ENCODE measurements at places on chromosomes 7 and 10. TPM values are rescaled to one million over a fixed set of nuclear protein-coding genes. Genes with fewer than 3 reads are reported as not detected.

DNA sequence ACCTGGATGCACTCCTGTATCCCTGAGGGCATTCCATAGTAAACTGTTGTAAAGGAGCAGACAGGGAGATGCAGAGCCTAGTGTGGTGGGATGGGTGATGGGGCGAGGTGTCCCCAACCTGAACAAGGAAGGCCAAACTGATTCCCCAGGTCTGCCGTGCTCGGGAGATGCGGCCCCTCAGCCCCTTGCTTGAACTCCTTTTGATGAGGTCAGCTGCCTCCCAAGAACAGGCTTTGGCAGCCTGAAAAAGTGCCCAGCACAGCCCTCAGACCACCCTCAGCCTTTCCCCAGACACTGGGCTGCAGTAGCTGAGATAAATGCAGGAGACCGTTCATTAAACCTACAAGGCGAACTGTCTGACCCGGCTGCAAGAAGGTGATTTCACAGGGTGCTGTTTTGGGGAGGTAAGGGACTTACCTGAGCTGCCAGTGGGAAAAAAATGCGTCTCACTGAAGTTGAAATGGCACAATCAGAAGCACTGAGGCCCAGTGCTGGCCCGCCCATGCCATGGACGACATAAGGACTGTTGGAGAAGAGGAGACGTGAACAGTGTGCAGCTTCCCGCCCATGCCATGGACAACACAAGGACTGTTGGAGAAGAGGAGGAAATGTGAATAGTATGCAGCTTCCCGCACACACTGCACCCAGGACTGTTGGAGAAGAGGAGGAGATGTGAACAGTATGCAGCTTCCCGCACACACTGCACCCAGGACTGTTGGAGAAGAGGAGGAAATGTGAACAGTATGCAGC is 148.4 kb upstream of the FAM20C start:
- no peaks in the 10 kb centered on the region for H3K4me1 ChIP-seq
- H3K36me3 ChIP-seq = no peaks in the 10 kb centered on the region
- H3K27ac ChIP-seq = no peak overlapping the region

DNA sequence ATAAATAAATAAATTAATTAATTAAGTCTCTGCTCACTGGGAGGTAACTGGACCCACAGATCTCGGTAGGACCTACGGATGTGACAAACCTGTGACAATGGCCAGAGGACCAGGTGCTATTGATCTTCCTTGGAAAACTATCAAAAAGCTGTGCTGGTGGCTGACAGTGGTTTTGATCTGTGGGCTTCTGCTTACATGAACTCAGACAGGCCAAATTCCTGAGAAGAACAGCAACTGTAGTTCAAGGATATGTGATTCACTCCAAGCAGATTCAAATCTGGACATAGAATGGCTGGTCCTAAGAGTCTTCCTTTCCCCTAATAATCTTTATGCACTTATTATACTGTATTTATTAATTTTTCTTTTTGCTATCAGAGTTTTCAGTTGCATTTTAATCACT is 80.0 kb downstream of the ATXN7L1 start:
- H3K4me1 ChIP-seq = peaks cover 40% of the 10 kb centered on the region
- no peak for DNase-seq
- no peak overlapping the region for H3K27ac ChIP-seq
- H3K36me3 ChIP-seq = no peaks in the 10 kb centered on the region
- no peaks in the 10 kb centered on the region for H3K27me3 ChIP-seq

ITGA8 gene
- not detected for total RNA-seq

GRCh38 chr7:157272351-157273207 is 64.2 kb upstream of the DNAJB6 start:
- H3K4me3 ChIP-seq = no peak overlapping the region
- no peak overlapping the region for H3K27ac ChIP-seq
- H3K4me1 ChIP-seq = peaks cover 13% of the 10 kb centered on the region
- no peak for DNase-seq
- H3K27me3 ChIP-seq = peaks cover 4% of the 10 kb centered on the region

- no peak overlapping the region for H3K27ac ChIP-seq
- H3K4me1 ChIP-seq = peaks cover 15% of the 10 kb centered on the region
- H3K27me3 ChIP-seq = peaks cover 3% of the 10 kb centered on the region
- DNase-seq = no peak
- H3K36me3 ChIP-seq = no peaks in the 10 kb centered on the region
Observed at GRCh38 chr10:114932225-114932624, 5.8 kb upstream of the TRUB1 start.

OPALIN gene
- not detected for total RNA-seq

DNA sequence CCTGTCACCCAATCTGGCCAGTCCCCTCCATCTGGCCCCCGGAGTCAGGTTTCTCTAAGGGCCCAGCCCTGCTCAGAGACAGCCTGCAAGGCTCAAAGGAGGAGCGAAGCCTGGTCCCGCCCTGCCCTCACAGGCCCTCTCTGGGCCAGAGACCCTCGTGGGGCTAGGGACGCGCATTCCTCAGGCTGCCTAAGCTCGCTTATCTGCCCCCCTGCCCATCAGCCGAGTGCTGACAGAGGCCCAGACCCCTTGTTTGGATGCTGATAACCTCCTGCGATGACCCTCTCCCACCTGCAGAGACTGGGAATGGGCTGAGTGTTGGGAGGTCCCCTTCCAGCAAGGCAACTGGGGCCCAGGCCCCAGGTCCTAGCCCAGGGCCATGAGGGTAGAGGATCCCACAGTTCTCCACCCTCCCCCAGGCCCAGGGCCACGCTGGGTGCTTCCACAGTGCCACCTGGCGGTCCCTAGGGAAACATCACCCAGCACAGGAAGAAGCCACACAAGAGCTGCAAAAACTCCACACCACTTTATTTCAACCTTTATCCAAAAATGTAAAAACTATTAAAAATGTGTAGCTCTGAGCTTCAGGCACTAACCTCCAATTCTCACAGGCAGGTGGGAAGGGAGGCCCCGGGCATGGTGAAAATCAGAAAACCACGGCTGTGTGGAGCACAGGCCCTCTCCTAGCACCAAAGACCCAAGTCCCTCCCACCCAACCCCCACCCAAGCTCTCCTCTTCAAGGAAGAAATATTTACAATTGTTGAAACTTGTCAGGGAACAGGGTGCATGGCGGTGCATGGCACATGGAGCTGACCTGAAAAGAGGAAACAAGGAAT is 2.2 kb downstream of the NPM3 start:
- peak; percentile 77 for DNase-seq
- H3K36me3 ChIP-seq = peaks cover 56% of the 10 kb centered on the region
- peak overlapping the region; percentile 38 for H3K27ac ChIP-seq

DNA sequence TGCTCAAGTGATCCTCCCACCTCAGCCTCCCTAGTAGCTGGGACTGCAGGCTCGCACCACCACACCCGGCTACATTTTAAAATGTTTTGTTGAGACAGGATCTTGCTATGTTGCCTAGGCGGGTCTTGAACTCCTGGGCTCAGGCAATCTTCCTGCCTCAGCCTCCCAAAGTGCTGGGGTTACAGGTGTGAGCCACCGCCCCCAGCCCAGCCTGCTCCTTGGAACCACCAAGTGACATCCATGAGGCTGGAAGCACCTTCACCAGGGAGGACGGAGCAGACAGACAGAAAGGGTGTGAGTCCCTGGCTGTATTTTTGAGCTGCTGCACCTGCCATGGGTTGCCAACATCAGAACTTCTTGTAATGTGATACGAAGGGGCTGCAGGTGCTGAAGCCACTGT is 62.3 kb upstream of the UBE3C start:
- no peak overlapping the region for H3K4me3 ChIP-seq
- no peaks in the 10 kb centered on the region for H3K36me3 ChIP-seq
- DNase-seq = no peak
- no peaks in the 10 kb centered on the region for H3K4me1 ChIP-seq

DNA sequence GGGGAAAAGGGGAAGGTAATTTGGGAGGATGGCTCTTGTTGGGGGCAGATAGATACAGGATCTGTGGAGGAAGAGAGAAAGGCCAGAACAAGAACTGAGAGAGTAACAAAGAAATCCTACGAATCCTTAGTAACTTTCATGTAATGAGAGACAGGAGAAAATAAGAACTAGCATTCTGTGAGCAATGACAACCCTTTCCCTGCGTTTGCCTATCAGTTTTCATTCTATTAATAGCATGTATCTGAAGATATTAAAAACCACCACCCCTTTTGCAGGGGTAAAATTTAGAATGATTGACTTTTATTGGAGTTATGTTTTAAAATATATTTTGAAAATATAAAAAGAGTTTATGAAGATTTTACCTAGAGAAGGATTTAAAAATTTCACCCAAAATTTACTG is 132.8 kb downstream of the ZEB1 start:
- no peak overlapping the region for H3K4me3 ChIP-seq
- no peak for DNase-seq
- H3K27me3 ChIP-seq = no peaks in the 10 kb centered on the region
- no peak overlapping the region for H3K27ac ChIP-seq
- peaks cover 12% of the 10 kb centered on the region for H3K4me1 ChIP-seq

DNA sequence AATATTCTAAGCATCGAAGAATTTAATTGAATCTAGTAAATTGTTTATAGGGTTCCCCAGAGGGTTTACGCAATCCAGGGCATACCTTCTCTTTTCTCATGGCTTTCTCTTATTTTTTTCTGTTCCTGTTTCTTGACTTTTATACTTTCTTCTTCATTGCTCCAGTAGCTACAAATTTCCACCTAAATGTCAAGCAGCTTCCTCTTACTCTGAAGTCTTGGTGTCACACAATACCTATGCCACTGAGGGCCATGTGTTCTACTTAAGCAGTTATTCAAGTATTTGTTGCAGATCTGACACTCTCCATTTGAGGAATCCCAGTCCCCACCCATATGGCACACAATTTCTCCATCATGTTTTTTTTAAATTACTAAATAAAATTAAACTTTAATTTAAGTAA is 343.1 kb upstream of the MBL2 start:
- peaks cover 2% of the 10 kb centered on the region for H3K36me3 ChIP-seq
- H3K4me1 ChIP-seq = no peaks in the 10 kb centered on the region
- H3K4me3 ChIP-seq = no peak overlapping the region
- no peak overlapping the region for H3K27ac ChIP-seq
- DNase-seq = no peak
- H3K27me3 ChIP-seq = no peaks in the 10 kb centered on the region

DNA sequence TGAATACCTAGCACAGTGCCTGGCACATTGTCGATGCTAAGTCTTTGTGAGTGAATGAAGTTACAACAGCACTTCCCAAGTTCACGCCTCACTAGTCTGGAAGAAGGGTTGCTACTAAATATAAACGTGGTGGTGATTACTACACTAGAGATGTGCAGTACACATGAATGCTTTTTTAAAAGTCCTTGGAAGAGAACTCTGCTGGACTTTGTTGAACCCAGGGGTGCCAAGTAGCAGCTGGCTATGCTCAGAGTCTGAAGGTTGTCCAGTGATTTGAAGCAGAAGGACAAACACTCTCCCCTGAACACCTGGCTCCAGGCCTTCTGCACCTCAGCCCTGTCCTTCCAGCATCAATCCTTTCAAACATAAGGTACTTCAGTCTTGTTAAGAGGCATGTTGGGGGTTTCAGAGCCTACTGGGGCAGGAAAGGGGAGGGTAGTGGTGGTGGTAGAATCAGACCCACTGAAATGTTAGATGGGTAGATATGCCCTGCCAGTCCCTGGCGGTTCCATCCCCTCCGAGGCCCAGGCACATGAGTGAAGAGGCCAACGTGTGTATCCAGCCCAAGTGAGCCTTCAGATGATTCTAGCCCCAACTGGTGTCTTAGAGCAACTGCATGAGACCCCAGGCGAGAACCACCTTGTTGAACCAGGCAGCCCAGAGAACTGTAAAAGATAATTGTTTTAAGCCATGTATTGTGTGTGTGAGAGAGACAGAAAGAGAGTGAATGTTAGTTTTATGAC is 94.4 kb downstream of the TAX1BP1 start:
- no peak overlapping the region for H3K27ac ChIP-seq
- no peaks in the 10 kb centered on the region for H3K27me3 ChIP-seq
- peaks cover 8% of the 10 kb centered on the region for H3K36me3 ChIP-seq
- DNase-seq = no peak
- H3K4me1 ChIP-seq = peaks cover 2% of the 10 kb centered on the region
- no peak overlapping the region for H3K4me3 ChIP-seq

GRCh38 chr10:59047957-59048618 is 128.4 kb upstream of the PHYHIPL start:
- H3K27me3 ChIP-seq = no peaks in the 10 kb centered on the region
- H3K27ac ChIP-seq = no peak overlapping the region
- no peaks in the 10 kb centered on the region for H3K36me3 ChIP-seq
- H3K4me3 ChIP-seq = no peak overlapping the region
- H3K4me1 ChIP-seq = no peaks in the 10 kb centered on the region

TAS2R4 gene
- 0.28 TPM for total RNA-seq

- DNase-seq = no peak
- H3K4me3 ChIP-seq = no peak overlapping the region
- no peaks in the 10 kb centered on the region for H3K36me3 ChIP-seq
Observed at GRCh38 chr10:51745397-51745796, 46.0 kb upstream of the CSTF2T start.
